RWPE2 (cell line): ENCODE measurements at places on chromosomes 2 and 18.
A peak's percentile ranks its signal among the peaks of the same experiment; 100 is the strongest.

- no peak for DNase-seq
Observed at GRCh38 chr2:58156780-58157179, 84.3 kb downstream of the FANCL start.

DNA sequence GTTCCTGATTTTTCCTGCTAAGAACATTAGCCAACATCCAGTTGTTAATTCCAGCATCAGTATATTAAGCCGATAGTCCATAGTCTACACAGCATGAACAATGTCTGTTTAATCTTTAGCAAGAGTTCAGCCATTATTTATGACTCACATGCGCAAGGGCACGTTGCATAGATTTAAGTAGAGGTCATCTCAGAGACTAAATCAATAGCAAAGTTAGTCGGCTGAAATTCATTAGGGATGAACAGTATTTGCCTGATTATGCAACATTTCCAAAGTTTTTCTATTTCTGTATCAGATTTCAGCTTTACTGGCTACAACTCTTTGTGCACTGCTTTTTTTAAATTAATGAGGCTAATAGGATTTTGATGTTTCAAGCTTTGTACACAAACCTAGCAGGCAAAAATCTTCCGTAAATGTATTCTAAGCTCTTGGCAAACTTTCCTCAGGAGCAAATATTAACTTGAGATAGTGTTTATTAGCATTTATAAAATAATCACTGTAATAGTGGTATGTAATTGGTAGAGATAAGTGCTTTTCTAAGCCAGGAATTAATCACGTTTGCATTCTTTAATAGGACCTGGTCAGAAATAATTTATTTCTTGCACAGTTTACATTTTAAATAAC is 578.7 kb upstream of the ID2 start:
- DNase-seq, result no peak

DNA sequence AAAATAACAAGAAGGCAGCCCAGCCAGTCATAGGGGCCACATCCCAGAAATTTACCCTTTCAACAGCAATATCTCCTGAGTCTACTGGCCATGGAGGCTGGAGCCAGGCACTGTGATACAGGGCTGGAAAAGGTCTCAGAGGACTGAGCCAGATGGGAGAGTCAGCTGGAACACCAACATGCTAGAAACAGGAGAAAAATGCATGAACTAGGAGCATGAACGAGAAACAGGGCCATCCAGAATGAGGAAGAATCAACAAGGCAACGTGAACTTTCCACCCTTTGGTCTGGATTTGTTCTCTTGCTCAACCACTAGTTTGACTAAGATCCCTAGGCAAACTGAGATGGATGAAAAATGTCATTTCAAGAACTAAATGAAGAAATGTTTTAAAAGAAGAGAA is 13.1 kb downstream of the PID1 start:
- no peak for DNase-seq

GRCh38 chr2:128399690-128400291 is 81.1 kb upstream of the HS6ST1 start:
- no peak for DNase-seq

GRCh38 chr2:16225545-16225944 is 285.2 kb downstream of the MYCN start:
- DNase-seq, result no peak

- peak; percentile 90 for DNase-seq
Observed at GRCh38 chr2:100365434-100365833, 43.1 kb upstream of the LONRF2 start.

DNA sequence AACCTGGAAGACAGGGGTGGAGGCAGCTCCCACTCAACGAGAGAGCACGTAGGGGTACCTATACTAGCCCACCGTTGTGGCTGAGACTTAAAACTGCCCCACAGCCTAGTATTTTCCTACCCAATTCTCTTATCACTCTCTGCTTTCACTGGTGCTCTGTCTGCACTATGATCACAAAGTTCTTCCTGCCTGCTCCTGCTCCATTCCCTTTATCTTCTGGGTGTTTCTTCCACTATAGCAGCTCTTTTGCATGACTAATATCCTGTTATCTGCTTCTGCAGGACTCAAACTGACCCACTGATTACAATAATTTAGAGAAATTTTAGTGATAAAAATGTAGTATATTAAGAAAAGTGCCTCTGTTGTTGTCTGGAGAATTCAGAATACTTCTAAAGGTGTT is 184.8 kb downstream of the LRP1B start:
- DNase-seq, result no peak

- no peak for DNase-seq
Observed at GRCh38 chr2:164835302-164835701, 6.3 kb downstream of the COBLL1 start.

DNA sequence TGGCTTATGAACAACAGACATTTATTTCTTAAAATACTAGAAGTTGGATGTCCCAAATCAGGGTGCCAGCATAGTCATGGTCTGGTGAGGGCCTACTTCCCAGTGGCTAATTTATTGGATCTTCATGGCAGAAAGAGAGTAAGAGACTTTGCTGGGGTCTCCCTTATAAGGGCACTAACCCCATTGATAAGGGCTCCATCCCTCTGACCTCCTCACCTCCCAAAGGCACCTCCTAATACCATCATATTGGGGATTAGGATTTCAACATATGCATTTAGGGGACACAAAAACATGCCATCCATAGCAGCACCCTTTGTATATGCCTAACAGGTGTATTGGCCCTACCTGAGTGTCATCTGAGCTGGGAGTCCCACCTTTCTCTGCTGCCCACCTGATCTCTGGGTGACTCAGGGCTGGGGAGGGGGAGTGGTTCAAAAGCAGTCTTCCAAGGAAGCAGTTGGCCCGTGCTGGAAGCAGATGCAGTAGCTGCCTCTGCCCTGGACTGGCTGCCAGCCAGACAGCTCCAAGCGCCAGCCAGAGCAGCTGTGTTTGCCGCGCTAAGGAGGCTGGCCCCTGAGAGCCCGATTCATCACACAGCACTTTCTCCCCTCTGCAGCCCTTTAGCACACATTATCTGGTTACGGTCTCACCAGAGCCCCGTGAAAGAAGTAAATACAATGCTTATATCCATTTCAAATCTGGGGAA is 84.6 kb downstream of the SMAD7 start:
- DNase-seq, result no peak

DNA sequence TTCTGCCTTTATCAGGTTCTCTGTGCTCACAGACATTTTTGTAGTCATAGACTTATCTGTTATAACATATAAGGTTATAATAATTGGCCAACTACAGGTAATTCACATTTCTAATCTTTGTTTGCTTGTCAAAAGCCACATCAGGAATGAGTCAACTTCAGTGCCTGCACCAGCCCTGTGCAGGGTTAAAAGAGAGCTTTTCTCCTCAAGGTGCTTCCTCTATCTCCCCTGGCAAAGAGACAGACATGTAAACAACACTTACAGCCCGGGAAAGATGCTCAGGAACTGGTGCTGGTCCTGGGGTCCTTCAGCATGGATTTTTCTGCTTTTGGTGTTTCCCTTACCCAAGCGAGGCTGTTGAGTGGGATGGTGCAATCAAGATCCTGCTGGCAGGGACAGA is 7.7 kb upstream of the EHD3 start:
- no peak for DNase-seq

DNA sequence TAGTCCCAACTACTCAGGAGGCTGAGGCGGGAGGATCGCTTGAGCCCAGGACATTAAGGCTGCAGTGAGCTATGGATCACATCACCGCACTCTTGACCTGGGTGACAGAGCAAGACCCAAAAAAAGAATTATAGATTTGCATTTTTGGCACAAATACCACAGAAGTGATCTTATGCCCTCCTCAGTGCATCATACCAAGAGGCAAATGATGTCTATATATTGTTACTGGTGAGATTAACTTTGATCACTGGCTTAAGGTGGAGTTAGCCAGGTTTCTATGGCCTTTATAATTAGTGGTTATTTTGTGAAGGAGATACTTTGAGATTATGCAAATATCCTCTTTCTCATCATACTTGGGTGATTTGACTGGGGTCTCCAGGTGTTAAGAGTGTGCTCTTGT is 22.1 kb upstream of the CATIP start:
- no peak for DNase-seq

- no peak for DNase-seq
Observed at GRCh38 chr2:216863946-216864345, 4.1 kb upstream of the TNP1 start.

GRCh38 chr2:26901326-26902183 is 53.6 kb downstream of the DPYSL5 start:
- DNase-seq, result no peak

DNA sequence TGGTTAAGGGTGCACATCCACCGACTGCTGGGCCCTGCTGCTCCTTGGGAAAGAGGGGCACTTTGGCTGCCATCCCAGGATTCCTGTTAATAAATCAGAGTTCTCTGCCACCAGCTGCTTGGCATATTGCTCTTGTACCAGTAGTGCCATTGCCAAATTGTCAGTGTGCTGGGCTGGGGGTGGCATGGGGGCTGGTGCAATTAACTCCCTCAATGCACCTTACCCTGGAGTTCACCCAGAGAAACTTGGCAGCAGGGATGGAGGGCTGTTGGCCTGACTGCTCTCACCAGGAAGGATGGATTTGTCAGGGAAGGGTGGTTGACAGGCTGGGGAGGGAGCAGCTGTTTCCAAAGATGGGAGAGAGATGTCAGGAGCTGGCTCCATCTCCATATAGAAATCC is 94.6 kb upstream of the SKOR2 start:
- DNase-seq, result no peak

DNA sequence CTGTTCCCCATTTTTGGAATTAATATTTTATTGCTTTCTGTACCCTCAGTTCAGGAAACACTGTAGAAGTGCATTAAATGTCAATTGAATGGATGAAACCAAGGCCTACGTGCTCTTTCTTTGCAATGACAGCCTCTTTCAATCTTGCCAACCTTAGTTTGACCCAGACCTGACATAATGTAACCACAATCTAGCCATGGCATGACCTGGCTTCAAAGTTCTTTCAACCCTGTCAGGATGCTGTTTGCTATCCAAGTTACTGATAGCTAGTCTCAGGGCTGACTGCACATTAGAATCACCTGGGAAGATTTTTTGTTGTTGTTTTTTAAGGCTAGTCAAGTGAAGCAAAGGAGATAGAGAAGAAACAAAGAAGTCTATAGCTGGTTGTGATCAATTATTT is 190.9 kb upstream of the PKDCC start:
- DNase-seq, result no peak
